ENCODE measurements at places on chromosomes 3 and 15.

GRCh38 chr3:171673951-171674350 lies 136.3 kb downstream of the PLD1 start:
- no peak for DNase-seq

- no peak for DNase-seq
Observed at GRCh38 chr15:100133001-100133400, 208.8 kb downstream of the ADAMTS17 start.

GRCh38 chr15:80580106-80580505 lies 115.0 kb upstream of the ABHD17C start:
- peak; percentile 59 for DNase-seq

GRCh38 chr15:23484870-23485269 lies 37.8 kb upstream of the GOLGA6L2 start:
- no peak for DNase-seq

GRCh38 chr15:49439678-49440395 lies 16.8 kb downstream of the FGF7 start:
- no peak for DNase-seq

GRCh38 chr15:92884436-92885223 lies 15.5 kb upstream of the CHD2 start:
- DNase-seq: no peak

DNA sequence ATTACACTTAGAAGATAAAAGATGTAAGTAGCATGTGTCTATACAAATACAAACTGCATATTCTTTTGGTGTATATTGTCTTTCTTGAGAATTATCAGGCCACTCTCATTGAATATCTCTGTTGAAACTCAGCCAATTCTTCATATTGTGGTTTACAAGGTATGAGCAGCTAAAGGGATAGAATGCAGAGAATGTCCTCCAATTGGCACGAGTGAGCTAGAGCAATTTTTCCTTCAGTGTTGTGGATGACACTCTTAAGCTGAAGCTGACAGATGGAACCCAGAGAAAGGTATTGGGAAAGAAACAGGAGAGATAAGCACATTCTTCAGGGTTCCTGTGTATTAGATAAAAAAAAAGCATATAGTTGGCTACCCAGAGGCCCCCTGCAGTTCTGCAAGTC lies 453.1 kb downstream of the EPHA3 start:
- peak; percentile 1 for DNase-seq

GRCh38 chr15:39460748-39461147 lies 120.1 kb upstream of the THBS1 start:
- DNase-seq: no peak

DNA sequence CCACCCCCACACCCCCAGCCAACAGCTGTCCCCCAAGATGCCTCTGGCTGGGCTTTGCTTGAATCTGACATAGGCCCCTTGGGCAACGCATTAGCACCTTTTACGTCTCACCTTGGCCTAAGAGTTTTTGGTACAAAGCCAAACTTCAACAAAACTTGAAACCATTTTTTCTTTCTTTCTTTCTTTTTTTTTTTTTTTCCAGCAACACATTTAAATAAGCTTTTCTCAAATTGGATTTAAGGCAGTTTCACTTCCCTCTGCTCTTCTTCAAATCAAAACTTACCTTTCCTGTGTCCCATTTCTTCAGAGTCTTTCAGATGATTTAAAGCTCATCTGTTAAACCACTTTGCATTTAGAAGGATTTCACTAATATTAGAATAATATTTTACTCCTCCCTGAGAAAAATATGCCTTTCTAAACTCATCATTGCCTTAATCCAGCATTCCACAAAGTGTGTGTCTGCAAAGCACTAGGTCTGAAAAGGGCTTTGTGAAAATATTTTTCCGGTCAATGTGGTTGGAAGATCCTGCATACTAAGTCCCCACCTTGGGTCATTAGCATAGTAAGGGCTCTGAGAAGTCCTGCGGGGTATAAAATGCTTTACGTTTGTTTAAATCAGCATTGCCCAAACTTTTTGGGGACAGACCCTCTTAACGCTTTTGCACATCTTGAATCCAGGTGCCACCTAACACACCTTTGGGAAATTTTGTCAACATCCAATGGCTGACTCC lies 217.0 kb downstream of the TLE3 start:
- DNase-seq: no peak

- DNase-seq: no peak
Observed at GRCh38 chr15:80789796-80790195, 10.6 kb downstream of the CEMIP start.

GRCh38 chr3:189166321-189166720 lies 5.5 kb upstream of the TPRG1 start:
- DNase-seq: no peak

- DNase-seq: no peak
Observed at GRCh38 chr15:63972801-63973200, 73.5 kb downstream of the DAPK2 start.

DNA sequence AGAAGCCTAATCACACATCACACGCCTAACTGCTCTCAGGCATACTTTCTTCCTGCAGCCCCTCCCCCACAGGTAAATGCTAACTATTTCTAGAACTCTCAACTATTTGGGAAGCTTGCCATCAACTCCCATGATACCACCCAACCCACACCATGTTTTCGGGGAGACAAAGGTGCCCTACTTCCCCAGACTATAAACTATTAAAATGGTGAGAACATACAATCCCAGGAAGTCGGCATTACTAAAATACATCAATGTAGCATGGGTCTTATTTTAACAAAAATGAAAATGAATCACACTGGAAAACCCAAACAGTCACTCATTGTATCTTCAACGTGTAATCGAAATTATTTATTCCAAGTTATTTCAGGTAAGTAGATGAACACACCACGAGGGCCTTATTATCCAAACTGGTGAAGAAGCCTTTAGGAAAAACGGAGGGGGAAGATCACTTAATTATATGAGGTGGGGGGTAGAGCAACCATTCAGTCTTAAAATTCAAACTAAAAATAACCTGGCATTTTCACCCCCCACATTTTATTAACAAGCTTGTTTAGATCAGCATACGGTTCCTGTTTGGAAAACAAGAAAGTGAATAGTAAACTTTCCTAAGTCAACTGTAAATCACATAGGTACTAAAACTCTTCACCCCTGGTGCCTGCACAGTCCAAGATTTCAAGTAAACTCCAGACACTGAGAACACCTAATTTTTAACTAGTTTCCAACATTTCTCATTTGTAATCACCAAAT lies 1.9 kb downstream of the TBL1XR1 start:
- peak; percentile 12 for DNase-seq

- DNase-seq: no peak
Observed at GRCh38 chr3:165854696-165855095, 17.5 kb upstream of the BCHE start.

GRCh38 chr3:194584866-194585265 lies 48.4 kb downstream of the TMEM44 start:
- peak; percentile 20 for DNase-seq

DNA sequence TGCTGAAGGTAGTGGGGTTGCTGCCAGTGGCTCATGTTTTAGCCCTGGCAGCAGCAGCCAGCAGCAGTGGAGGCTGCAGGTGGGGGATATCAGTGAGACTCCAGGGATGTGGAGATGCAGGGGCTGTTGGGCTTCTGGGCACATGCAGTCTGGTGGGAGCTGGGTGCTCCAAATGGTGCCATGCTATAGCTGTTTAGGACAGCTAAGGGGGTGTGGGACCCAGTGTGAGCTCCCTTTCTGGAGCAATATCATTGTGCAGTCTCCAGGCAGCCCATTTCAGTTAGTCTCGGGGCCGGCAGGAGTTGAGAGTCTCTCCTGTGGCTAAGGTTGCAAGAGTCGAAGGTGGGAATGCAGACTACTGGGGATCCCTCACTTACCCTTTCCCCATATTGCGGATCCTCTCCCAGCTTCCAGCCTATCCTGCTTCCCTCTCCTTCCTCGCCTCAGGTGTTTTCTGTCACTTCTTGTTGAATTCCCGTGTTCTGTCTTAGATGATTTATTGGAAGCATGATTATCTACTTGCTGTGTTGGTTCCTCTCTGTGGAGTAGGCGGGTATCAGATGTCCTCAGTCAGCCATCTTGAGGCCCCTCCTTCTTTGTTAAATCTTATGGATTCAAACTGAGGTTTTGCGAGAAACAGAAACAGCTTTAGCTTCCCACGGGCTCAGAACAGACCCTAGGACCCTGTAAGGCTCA lies 112.0 kb downstream of the FAM43A start:
- DNase-seq: no peak

DNA sequence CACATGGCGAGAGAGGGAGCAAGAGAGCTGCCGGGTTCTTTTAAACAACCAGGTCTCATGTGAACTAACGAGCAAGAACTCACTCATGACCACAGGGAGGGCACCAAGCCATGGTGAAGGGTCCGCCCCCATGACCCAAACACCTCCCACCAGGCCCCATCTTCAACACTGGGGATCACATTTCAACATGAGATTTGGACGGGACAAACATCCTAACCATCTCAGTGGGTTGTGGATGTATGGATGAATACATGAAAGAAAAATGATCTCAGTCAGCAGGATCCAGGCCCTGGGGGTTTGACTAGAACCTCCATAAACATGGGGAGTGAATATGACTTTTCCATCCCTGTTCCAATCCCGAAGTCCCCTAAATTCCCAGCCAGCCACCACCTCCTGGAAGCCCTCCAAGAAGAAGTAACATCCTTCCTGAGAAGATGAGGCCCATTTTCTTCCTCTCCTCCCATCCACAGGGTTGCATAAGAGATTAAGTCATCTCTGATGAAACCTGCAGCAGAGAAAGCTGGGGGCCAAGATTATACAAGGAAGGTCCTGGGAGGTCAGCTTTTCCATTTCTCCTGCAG lies 9.5 kb downstream of the CAV3 start:
- peak; percentile 83 for DNase-seq

DNA sequence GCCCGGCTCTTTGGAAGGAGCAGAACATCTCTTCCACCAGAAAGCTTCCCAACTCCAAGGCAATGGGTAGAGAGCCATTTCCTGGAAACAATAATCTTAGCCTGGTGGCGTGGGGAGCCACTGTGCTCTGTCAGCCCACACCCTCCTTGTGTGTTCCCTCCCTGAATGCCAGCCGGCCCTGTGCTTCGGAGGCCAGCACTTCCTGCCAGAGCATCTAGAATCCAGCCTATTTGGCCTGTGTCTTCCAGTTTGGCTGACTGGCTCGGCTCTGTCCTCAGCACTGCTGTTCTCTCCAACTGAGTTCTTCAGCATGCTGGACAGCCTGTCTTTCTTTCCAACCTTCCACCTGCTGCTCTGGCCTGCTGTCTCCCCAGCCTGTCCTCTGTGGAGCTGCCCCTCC lies 349.3 kb downstream of the MFSD1 start:
- DNase-seq: no peak

DNA sequence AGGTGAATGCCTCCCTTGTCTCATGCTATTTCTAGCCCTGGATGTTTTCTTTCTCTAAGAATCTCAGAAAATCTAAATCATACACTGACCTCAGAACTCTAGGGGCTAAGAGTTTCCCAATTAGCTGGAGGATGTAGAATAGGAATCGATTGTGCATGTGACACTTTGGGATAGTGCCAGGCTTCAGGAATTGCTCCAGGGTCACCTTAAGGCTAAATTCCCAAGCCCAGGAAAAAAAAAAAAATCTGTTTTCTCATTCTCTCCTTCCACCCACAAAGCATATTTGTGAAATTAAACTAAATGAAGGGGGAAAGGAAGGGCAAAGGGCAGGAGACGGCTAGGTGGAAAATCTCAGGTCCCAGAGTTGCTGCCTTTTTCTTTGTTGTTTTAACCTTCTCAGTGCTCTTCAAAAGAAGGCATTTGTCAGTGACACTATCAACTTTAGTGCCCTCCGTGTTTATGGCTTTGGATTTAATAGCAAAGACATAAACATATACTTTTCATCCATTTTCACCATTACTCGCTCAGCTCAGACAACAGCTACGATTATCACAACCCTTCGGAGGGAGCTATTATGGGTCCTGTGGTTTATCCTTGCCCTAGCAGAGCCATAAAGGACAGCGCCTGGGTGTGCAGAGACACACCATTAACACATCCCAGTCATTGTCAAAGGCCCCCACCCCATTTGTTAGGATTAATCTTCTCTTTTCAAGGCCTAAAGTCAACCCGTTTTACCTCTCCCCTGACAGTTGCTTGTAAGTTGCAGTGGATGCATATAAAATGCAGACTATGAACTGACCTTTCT lies 271.7 kb downstream of the PDZRN3 start:
- DNase-seq: no peak

DNA sequence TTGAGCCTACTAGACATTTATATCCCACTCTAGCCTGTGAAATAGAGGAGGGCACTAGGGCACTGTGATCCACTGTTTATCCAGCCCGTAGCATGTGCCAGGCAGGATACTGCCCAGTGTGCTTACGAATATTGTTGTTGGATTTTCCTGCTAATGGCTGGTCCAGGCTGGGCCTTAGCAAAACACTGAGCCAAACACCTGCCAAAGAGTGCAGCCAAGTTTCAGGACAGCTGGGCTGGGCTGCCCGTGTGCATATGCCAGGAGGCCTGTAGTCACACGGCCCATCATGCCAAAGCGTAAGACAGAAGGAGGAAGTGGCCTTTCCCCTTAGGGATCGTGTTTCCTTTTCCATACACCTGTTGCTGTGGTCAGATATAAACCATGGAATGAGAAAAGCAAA lies 54.5 kb upstream of the ABHD10 start:
- DNase-seq: no peak

GRCh38 chr3:138220788-138221187 lies 33.7 kb downstream of the ARMC8 start:
- DNase-seq: no peak

GRCh38 chr3:172066880-172067796 lies 27.8 kb downstream of the FNDC3B start:
- DNase-seq: no peak

GRCh38 chr3:187072511-187072910 lies 66.8 kb downstream of the RPL39L start:
- DNase-seq: no peak

GRCh38 chr15:91265416-91265940 lies 165.4 kb downstream of the SV2B start:
- DNase-seq: no peak

DNA sequence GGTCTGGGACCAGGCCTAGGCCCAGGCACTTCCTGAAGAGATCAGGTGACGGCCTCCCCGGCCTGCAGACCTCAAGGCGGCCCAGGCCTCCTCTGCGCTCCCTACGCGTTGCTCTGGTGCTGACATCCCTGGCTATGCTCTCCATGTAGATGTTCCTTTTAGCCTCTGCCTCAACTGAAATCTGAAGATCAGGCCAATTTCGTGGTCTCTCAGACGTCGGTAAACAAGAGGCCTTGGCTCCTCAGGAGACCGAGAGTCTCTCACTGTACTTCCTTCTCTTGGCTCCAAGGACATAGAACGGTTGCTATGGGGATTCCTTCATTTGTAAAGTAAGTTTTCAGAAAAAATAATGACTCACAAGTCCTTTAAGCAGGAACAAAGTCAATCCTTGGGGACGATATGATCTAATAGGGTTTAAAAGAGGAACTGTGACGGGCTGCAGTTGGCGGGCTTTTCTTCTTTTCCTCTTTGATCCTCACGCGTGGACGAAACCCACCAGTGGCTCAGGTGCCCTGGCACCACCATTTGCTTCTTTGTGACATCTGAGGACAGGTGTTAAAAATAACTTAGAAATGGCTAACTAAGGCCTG lies 55.6 kb upstream of the CGNL1 start:
- peak; percentile 45 for DNase-seq

GRCh38 chr3:129663930-129664646 lies 57.6 kb upstream of the PLXND1 start:
- DNase-seq: no peak

GRCh38 chr3:127114337-127115070 lies 78.4 kb upstream of the PRR23E start:
- DNase-seq: no peak

Data from AG10803 (cell line).